Stimulated activated CD4-positive, alpha-beta T cell treated with anti-CD3 and anti-CD28 coated beads, Interleukin-1b, Interleukin-23, amount 100 ng/mL, for 4 hours (primary cell): ENCODE measurements at places on chromosomes 6 and 20.

DNA sequence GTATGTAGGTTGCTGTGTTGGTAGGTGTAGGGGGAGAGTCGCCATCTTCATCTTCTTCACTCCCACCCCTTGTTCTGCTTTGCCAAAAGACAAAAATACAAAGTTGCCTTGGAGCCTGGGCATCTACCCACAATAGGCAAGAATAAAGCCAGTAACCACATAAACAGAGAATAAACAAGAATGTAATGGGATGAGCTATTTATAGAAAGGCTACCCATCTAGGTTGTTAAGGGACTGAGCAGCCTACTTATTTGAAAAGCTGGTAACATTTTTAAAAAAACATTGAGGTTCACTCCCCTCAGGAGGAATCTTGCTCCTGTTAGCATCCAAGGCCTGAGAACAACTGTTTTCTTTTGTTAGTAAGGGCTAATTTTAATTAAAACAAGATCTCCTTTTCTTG, 301.4 kb upstream of the STXBP5 start:
- no peak for DNase-seq

DNA sequence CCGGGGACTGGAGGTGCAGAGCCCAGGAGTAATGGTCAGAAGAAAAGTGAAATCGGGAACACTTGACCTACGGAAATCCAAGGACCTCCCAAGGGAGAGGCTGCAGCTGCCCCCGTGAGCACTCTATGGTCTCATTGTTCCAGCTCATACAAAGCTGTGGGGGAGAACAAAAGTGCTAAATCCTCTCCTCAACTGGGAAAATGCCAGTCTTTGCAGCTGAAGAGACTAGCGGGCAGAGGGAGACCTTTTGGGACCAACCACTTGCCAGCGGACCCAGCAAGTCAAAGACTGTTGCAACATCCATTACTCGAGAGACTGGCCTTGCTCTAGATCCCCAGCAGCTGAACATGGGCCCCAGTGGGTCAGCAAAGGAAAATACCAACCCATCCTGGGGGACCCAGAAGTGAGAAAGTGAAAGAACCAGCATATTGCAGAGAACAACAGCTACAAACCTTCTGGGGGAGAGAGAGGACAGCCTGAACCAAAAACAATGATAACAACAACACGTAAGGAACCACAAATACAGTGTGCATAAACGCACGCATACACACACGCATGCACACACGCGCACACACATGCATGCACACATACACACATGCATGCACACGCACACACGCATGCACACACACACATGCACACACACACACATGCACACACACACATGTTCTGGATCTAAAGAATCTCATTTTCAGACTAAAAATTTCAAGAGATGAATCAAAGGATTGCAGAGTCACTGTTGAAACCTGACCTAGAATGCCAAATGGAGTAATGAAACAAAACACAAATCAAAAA, 24.7 kb upstream of the ELMO2 start:
- DNase-seq, result no peak

DNA sequence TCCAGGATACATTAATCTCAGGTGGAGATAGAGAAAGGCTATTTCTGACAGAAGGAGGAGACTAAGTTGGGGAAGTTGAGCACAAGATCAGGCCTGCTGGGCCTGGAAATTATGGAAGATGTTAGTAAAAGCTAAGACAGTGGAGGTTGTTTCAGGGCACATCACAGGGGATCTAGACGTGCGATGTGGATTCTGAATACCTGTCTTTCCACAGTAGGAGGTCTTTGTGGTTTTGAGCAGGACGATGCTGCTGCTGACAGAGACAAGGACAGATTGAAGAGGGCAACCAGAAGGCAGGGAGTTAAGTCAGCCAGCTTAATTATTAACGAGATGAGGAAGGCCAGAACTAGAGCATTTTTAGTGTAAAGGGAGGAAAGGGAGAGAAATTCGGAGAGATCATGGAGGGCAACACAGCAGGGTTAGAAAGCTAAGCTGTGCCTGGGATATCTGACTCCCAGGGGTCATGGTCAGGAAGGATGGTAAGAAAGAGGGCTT, 384.9 kb downstream of the MAFB start:
- no peak for DNase-seq

DNA sequence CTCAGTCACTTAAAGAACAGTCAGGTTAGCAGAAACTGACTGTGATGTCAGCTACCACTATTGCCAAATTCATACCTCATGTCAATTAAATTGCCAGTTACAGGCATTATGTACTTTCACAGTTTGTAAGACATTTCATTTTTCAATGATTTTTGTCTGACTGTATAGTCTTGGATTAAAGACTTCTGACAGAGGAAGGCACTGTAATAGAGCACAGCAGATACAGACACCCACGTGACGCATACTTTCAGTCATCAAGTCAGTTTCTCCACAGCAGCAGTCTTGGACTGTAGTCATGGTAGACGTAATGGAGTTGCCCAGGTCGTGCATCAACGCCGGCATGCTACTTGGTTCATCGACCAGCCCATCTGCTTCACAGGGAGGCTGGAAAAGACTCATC, 29.5 kb upstream of the ELOVL5 start:
- no peak for DNase-seq

DNA sequence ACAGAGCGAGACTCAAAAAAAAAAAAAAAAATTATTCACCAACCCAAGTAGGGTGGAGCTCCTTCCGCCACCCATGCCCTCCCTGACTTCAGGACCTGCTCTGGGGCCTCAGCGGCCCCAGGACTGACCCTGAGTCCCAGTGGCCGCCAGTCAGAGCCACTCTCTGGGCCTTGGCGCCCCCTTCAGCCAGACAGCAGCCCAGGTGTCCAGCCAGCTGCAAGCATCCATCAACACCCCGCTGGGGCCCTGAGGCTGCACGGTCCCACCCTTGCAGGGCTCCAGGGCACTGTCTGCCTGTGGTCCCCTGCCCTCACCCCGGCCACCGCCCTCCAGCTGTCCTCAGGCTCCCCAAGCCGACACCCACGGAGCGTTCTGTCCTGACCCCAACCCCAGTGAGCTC, 11.4 kb upstream of the KCNQ2 start:
- DNase-seq, result no peak

DNA sequence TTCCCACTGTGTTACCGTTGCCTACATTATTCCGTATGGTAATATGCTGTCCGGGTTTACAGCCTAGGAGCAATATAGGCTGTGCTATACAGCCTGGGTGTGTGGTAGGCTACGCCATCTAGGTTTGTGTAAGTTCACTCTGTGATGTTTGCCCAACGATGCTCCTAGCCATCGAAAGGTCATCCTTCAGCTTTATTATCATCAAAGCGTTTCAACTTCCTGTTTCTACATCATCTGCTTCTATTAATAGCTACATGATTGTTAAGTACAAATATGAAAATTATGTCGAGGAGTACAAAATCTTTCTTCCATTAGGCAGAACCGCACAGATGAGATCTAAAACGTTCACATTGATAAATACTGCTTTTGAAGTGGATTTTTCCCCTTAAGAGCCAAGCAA, 69.9 kb downstream of the PPP1R14C start:
- DNase-seq, result no peak

- no peak for DNase-seq
These were observed 139.8 kb downstream of the KHDC1L start for GRCh38 chr6:73085443-73085871.

- no peak for DNase-seq
These were observed 75.9 kb upstream of the HDDC2 start for GRCh38 chr6:125377621-125378020.

DNA sequence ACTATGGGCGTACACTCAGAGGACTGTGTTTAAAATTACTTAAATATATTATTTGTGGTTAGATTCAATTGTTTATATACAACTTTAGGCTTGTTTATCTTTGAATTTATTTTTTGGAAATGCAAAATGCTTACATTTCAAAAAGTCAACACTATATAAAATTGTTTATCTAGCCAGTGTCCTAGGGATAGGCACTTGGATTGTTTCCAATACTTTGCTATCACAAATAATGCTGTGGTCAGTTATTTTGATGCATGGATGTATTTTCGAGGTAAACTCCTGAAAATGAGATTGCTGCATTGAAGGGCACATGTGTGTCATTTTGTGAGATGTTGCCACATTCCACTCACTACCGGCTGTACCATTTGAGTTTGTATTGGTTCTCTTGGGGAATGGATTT, 213.9 kb downstream of the SLC24A3 start:
- no peak for DNase-seq
